ENCODE measurements at places on chromosomes 3 and 15.

GRCh38 chr3:126261037-126261436, 80.7 kb upstream of the ALDH1L1 start:
- no peak for DNase-seq
- no peaks in the 10 kb centered on the region for H3K36me3 ChIP-seq
- no peak overlapping the region for H3K27ac ChIP-seq
- H3K4me1 ChIP-seq = no peaks in the 10 kb centered on the region
- H3K27me3 ChIP-seq = peaks cover 4% of the 10 kb centered on the region

DNA sequence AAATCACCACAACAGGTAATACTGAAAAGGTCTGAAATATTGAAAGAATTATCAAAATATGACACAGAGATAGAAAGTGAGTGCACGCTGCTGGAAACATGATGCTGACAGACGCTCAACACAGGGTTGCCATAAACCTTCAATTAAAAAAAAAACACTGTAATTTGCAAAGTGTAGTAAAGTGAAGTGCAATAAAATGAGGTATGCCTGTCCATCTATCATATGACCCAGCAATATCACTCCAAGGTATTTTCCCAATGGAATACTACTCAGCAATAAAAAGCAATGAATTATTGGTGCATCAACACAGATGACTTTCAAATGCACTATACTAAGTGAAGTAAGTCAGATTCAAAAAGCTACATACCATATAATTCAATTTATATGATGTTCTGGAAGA, 47.6 kb upstream of the SLC12A8 start:
- no peaks in the 10 kb centered on the region for H3K27me3 ChIP-seq
- H3K27ac ChIP-seq = no peak overlapping the region
- no peak overlapping the region for H3K4me3 ChIP-seq
- DNase-seq = no peak

GRCh38 chr15:62059816-62060112, 483 bp downstream of the VPS13C start:
- H3K36me3 ChIP-seq = peaks cover 11% of the 10 kb centered on the region
- H3K4me1 ChIP-seq = peaks cover 36% of the 10 kb centered on the region
- H3K4me3 ChIP-seq = peak overlapping the region; percentile 84
- H3K27me3 ChIP-seq = peaks cover 13% of the 10 kb centered on the region

DNA sequence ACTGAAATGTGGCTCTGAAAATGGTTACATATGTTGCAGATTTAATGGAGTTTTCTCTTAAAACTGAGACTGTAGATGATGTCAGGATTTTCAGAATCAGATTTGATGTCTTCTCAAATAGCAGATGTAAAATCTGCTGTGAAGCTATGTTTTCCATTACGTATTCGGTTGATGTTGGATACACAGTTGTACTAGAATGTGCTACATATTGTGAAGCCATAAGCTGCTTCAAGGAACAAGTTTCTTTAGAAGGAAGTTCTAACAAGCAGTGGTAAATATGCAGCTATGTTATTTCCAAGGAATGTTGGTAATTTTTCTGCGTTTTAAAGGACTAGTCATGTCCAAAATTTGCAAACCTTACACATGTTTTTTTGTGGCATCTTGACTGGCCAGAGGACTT, 197.7 kb downstream of the RBMS3 start:
- no peaks in the 10 kb centered on the region for H3K36me3 ChIP-seq
- H3K4me1 ChIP-seq = no peaks in the 10 kb centered on the region
- H3K27me3 ChIP-seq = no peaks in the 10 kb centered on the region
- DNase-seq = no peak
- H3K27ac ChIP-seq = no peak overlapping the region
- no peak overlapping the region for H3K4me3 ChIP-seq

DNA sequence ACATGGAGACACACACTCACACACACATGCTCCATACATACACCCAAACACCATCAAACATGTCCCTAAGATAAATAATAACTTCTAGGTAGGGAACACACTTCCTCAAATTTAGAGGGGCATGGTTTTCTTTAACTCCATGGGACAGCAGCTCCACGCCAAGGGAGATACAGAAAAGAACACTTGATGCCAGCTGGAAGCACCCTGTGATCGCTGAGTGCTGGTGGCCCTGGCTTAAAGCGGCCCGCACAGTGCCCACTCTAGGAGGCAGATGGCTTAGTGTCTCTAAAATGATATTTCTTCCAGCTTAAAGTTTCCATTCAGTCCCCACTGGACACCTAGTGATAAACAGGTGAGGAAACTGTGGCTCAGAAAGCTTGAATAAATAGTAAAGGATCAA, 232.9 kb downstream of the UACA start:
- H3K4me3 ChIP-seq = no peak overlapping the region
- H3K27ac ChIP-seq = no peak overlapping the region
- H3K27me3 ChIP-seq = peaks cover 28% of the 10 kb centered on the region
- H3K4me1 ChIP-seq = peaks cover 54% of the 10 kb centered on the region
- no peak for DNase-seq

DNA sequence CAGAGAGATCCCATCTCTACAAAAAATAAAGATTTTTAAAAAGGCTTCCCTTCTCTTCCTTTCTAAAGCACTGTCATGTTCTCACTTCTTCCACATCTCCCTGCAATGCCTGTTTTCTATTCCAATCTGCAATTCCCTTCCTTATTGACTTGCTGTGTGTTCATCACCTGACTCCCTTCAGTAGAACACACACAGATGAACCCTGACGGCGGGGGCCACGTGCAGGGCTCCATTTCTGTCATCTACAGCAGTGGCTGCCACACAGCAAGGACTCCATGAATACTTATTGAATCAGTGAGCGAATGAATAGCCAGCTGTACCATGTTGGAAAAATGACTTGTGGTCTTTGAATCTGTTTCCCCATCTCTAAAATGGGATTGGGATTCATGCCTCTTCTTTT, 26.1 kb downstream of the BHLHE40 start:
- peaks cover 79% of the 10 kb centered on the region for H3K4me1 ChIP-seq
- DNase-seq = no peak
- H3K27me3 ChIP-seq = no peaks in the 10 kb centered on the region

DNA sequence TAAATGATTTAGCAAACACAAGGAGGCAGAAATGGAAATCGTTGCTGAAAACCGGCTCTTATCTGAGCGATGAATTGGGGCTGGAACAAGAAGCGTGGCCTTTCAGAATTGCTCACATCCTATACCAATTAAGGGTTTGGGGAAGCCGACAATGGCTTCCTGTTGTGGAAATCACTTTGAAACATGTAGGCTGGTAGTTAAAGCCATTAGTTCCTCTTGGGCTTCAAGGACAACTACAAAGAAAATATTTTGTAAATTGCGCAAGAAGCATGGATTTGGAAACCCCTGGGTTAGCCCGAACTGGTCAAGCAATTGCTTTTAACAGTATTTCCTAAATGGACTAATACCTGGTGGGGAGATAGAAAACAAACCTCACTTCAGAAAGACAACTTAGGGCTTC, 182.4 kb downstream of the ADAMTS9 start:
- H3K27me3 ChIP-seq = peaks cover 5% of the 10 kb centered on the region
- no peaks in the 10 kb centered on the region for H3K36me3 ChIP-seq
- no peak for DNase-seq
